ENCODE measurements at places on chromosomes 4 and X. TPM values are rescaled to one million over a fixed set of nuclear protein-coding genes. Genes with fewer than 3 reads are reported as not detected.

Gene FAM114A1
- 32.2 TPM for polyA plus RNA-seq

Gene SMIM43
- not detected for polyA plus RNA-seq

Gene RBM47
- 1.4 TPM for polyA plus RNA-seq

Gene CT45A3
- not detected for polyA plus RNA-seq

Gene SEC24B
- polyA plus RNA-seq = 32.7 TPM

Gene GSX2
- polyA plus RNA-seq = not detected

Gene DAPP1
- not detected for polyA plus RNA-seq

Gene DCAF4L1
- polyA plus RNA-seq = 0.07 TPM

Gene CENPU
- polyA plus RNA-seq = 16.5 TPM

Gene PAK3
- 4.7 TPM for polyA plus RNA-seq

Gene HOPX
- polyA plus RNA-seq = 1.4 TPM

Gene MAGEA2
- not detected for polyA plus RNA-seq

Gene HNRNPD
- polyA plus RNA-seq = 451 TPM

Gene CXCL5
- not detected for polyA plus RNA-seq

Gene SCRG1
- polyA plus RNA-seq = 2.7 TPM

Gene MAGEA10
- not detected for polyA plus RNA-seq

Gene ATP1B4
- polyA plus RNA-seq = not detected

Gene SLC16A2
- polyA plus RNA-seq = 11.8 TPM

Gene MAOA
- 6.7 TPM for polyA plus RNA-seq

Gene PGM2
- polyA plus RNA-seq = 20.6 TPM

Gene FGG
- polyA plus RNA-seq = not detected

Gene GPR82
- polyA plus RNA-seq = 0.11 TPM

Gene BCORL1
- 13.6 TPM for polyA plus RNA-seq

Gene PCDH19
- polyA plus RNA-seq = 1.7 TPM

Gene CENPC
- 19.2 TPM for polyA plus RNA-seq

Gene APLN
- not detected for polyA plus RNA-seq

Gene MAML3
- polyA plus RNA-seq = 9.6 TPM

Gene MAGEA2B
- not detected for polyA plus RNA-seq

Gene CHRNA9
- polyA plus RNA-seq = not detected

Gene RAB40A
- 1.9 TPM for polyA plus RNA-seq

Gene SSX3
- polyA plus RNA-seq = not detected

Gene MTTP
- polyA plus RNA-seq = 2.1 TPM

Gene CTAG1A
- not detected for polyA plus RNA-seq

Gene CORIN
- 168 TPM for polyA plus RNA-seq

Gene SULT1B1
- not detected for polyA plus RNA-seq

Gene ZBTB49
- polyA plus RNA-seq = 6.4 TPM

Gene ADH7
- polyA plus RNA-seq = not detected

Gene PAGE2
- polyA plus RNA-seq = not detected

Data from cardiac muscle cell (in vitro differentiated cells and primary cell).